GM12865 (cell line): ENCODE measurements at places on chromosomes 5 and 9.
A peak's percentile ranks its signal among the peaks of the same experiment; 100 is the strongest.

DNA sequence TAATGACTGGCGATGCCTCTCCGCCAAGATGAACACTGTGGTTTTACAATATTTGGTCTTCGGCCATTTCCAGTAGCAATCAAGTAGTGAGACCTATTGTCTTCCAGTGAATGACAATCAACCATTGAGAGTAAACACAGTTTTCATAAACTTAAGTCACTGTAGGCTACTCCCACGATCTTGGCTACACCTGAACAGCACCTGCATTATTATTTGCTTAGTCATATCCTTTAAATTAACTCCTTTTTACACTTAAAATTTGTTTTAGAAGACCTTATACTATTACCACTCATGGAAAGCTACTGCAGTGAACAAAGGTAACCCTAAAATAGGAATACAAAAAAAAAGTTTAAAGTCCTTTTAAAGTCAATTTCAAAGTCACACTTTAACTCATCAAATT is 58.2 kb downstream of the ZNF354C start:
- no peak for DNase-seq

DNA sequence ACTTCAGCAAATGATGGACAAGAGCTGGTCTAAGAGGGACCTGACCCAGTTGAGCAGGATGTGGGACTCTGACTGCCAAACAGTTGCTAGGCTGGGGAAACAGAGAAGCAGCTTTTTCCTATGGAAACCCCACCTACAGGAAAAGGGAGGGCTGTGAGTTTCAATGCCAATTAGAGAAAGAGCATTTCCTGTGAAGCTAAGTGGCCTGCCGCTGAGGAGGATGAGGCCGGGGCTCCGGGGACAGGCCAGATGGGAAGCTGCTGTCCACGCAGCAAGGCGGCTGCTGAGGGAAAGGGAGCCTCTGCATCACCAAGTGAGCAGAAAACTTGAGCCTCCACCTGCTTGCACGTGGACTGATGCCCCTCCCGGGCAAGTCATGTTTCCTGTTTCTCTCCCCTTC is at the start of gene PCDH12:
Gene PCDH12, minus strand, starts transcription at position 90 of the 400 bp plus-strand sequence. CDS start 351 bp downstream, outside the sequence.
- no peak for DNase-seq

GRCh38 chr9:127644146-127644827 is 32.2 kb downstream of the STXBP1 start:
- no peak for DNase-seq

GRCh38 chr5:99379187-99379586 is 450.4 kb upstream of the CHD1 start:
- DNase-seq: peak; percentile 9
